Hypothalamus (tissue), 51 donors: ENCODE measurements at places on chromosomes 16 and 17.

GRCh38 chr17:81365148-81365600 lies 30.1 kb upstream of the BAHCC1 start:
- DNase-seq = no peak

GRCh38 chr17:75260641-75261335 lies 618 bp downstream of the GGA3 start:
- no peak for DNase-seq

- DNase-seq = no peak
These were observed 11.8 kb downstream of the PEMT start for GRCh38 chr17:17579691-17580090.

- DNase-seq = no peak
These were observed 108.0 kb upstream of the CIBAR2 start for GRCh38 chr16:85220125-85220839.

GRCh38 chr16:27828671-27829070 lies 234.8 kb downstream of the GSG1L start:
- no peak for DNase-seq

DNA sequence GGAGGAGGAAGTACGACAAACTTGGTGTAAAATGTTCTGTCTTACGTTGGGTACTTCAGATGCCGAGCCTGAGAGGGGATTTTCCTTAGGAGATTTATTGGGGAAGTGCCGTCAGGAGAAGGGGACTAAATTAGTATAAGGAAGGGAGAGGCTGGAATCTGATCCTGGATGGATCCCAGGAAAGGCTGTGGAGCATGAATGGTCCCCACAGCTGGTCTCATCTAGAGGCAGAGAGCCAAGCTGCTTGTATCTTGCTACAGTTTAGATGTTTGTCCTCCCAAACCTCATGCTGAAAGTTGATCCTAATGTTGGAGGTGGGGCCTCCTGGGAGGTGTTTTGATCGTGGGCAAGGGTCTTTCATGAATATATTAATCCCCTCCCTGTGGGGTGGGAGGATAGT lies 798.4 kb upstream of the EEF2KMT start:
- no peak for DNase-seq

DNA sequence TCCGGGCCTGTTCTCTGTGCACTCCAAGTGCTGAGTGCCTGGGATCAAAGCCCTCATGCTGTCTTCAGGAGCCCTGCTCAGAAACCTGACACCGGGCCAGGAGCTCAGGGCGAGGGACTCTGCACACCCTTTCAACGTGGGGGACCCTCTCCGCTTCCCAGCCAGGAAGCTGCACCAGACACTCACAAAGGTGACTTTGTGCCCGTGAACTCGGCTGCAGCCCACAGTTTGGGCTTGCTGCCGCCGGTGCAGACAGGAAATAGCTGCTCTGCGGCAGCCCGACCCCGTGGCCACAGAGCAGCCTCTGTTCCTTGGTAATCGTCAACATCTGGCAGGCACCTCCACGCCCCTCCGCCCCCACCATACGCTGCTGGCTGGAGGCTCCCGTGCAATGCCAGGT lies 93.4 kb upstream of the METRNL start:
- DNase-seq = no peak

DNA sequence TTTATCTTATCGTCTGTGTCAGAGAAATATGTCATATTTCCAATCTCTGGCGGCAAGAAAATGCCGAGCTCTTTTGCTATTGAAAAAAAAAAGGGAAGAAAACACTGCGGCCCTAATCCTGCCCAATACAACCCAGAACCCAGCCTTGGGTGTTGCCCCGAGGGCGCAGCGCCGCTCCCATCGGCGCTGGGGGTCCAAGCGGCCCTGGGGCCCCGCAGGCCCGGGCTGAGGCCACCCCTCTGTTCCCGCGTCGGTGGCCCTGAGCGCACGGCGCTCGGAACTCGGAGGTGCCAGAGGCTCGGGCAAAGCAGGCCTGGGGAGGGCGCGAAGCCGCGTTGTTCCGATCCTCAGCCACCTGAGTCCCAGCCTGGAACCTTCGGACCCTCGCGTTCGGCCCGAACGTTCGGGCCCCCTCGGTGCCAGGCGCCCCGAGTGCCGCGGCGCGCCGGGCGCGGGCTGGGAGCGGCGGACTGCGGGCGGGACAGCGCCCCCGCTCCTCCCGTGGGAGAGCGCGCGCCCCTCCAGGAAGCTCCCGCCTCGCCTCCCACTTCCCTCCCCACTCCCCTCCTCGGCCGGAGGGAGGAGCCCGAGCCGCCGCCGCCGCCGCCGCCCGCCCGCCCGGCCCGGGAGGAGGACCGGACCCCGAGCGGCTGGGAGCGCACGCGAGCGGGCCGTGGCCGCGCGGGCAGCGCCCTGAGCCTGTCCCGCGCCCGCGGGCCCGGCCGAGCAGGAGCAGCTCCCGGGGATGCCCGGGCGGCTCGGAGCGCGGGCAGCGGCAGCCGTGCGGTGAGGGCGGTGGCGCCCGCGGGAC lies at the start of gene CPNE2:
TSS of gene CPNE2 (plus strand) at position 609 of the 811 bp plus-strand sequence. CDS start 18,160 bp downstream, outside the sequence.
- DNase-seq = peak; percentile 71

GRCh38 chr16:2815299-2815771 lies 1.7 kb upstream of the PRSS21 start:
- DNase-seq = no peak

GRCh38 chr16:51040637-51041036 lies 110.4 kb downstream of the SALL1 start:
- DNase-seq = no peak

DNA sequence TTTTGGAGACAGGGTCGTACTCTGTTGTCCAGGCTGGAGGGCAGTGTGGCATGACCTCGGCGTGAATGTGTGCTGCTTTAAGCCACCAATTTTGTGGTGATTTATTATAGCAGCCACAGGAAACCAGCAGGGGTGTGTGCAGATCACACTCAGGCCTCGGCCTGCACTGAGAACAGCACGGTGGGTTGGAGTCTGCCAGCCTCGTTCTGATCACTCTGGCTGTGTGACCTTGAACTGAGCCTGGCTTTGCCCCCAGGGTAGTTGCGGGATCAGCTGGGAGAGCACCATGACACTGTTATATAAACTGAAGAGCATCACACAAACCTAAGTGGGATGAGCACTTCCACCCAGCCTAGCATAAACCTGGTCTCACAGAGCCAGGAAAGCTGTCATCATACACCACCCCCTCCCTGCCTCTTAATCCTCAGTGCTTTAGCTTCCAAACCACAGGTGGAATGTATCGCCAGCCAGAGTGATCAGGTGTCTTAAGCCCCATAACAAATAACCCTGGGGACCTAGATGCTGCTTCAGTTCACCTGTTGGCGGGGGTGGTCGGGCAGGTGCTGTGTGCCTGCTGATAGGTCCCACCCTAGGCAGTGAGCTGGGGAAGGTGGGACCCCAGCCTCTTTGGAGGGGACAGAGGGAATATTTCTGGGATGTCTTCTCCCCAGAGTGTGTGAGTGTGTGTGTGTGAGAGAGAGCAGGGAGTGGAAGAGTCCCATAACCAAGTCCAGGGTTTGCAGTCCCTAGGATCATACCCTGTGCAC lies 28.6 kb upstream of the NDRG4 start:
- DNase-seq = no peak

DNA sequence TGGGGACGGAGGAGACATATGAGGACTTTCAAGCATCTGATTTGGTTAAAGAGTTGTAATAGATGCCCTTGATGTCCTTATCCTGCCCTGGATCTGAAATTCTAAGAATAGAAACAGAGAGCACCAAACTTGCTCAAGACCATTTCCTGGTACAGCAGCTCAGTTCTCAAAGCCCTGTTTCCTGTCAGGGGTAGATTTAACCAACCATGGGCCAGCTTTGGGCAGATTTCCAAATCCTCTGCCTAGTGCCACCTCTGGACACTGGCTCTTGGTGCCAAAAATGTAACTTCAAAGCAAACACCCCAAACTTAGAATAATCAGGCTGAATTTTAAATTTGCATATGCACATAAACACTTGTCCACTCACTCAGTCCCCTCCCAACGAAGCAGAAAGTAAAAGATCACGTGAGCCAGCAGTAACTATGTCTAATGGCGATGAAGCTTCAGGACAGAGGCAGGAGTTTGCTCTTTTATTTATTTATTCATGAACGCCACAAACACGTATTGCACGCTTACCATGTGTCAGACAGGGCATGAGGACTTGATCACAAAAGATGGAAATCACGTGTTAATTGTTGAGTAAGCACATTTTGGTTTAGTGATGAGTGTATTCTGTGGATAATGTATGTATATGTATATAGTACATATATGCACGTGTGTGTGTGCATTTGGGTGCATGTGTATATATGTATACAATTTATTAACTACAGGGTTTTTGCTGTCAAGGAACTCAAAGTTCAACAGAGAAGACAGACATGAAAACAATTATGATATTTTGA lies 23.1 kb upstream of the SDK2 start:
- no peak for DNase-seq

DNA sequence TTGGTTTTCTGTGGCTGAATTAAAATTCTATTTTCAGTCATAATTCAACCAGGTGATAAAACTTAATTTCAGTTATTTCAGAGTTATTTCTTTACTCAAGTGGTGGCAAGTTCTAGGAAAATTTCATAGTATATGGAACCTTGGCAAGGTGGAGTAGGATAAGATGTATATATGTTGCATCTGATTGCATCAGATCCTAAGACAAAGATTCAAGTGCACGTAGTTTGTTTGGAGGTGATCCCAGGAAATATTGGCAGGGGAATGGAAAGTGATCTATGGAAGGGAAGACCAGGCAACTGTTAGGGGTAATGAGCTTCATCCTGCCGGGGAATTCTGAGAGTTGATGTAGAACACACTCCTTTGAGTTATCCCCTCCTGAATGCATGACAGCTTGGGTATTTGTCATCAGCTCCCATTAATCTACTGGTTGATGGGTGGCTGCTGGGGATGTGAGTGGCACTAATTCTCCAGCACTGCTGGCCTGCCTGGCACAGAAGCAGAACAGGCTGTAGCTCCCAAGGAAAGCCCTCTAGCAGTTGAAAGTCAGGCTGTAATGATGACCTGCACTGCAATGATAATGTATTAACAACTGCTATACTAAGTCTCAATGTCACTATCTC lies 52.2 kb upstream of the TOM1L1 start:
- DNase-seq = no peak

- DNase-seq = no peak
These were observed 21.7 kb downstream of the FAM117A start for GRCh38 chr17:49742166-49742638.

DNA sequence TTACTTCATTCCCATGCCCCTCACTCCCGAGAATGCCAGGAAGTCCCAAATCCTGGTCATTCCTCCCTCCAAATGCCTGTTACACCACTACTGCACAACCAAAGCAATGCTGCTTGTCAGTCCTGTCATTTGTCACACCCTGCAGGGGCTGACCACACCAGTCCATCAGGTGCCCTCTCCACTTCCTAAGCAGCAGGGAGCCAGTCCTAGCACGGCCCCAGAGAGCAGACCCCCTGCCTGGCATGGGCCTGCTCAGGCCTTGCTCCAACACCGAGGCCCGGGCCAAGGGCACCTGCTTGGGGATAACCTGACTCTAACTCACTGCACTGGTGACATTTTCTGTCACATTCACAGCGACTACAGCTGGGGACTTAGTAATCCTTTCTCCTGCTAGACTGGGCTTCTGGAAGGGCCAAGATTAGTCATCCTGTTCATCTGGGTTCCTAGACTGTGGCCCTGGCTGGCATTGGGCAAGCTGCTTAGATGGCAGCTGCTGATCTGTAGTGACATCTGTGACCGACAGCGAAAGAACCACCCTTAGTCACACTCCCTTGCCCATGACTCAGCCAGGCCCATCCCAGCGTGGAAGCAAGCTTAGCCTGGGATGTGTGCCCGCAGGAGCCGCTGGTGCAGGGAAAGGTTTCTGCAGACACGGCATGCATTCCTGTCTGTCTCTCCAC lies 5.4 kb downstream of the ALYREF start:
- DNase-seq = no peak

- no peak for DNase-seq
These were observed 181.7 kb downstream of the MRTFB start for GRCh38 chr16:14252860-14253259.

GRCh38 chr17:17235212-17236174 lies 1.5 kb downstream of the FLCN start:
- DNase-seq = peak; percentile 12

- DNase-seq = no peak
These were observed 4.5 kb upstream of the IRX3 start for GRCh38 chr16:54290833-54291655.

- DNase-seq = no peak
These were observed 7.2 kb upstream of the CRHR1 start for GRCh38 chr17:45776896-45777295.

- no peak for DNase-seq
These were observed 37.0 kb downstream of the USP22 start for GRCh38 chr17:21005803-21006202.

- DNase-seq = no peak
These were observed 35.8 kb downstream of the CPD start for GRCh38 chr17:30414486-30414885.

GRCh38 chr16:82653550-82654511 lies 27.1 kb downstream of the CDH13 start:
- no peak for DNase-seq

DNA sequence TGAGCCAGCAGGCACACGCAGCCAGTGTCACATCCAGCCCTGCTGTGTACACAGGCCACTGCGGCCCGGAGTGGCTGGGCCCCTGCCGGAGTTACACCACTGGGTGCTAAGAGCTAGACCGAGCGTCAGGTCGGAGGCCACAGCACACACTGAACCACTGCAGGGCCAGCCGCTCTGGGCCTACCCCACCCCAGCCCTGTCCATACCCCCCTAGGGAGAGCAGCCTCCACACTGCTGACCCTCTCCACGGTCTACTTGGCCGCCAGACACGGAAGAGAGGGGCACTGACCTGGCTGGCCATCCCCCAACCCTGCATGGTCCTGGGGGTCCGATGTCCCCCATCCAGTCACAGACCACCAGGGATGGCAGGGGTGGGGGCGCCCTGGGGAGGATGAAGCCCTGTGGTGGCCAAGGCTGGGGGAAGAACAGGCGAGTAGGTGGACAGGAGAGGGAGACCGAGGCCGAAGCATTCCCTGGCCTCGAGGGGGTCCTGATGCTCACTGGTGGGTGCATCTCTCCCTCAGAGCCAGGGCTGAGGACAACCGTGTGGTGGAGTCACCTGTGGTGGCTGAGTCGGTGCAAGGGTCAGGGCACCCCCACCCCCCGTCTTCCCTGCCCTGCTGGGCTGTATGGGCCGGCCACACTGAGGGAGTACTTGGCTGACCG lies 34.9 kb upstream of the ZC3H18 start:
- DNase-seq = no peak

DNA sequence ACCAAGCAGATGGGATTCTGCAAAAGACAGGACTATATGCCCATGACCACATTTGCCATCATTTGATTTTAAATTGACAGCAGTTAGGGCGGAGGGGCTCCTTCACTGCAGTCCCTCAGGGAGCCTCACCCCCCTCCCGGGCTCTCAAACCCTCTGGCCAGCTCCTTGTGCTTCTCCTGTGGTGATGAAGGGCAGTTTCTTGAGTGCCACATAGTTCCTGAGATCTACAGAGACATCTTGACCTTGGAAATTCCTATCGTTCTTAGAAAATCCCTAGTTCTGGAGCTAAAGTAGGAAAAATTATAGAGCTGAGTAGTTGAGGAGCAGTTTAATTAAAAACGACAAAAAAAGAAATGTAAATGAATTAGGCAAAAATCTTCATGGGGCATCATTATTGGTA lies 231.5 kb downstream of the CCDC182 start:
- DNase-seq = no peak
